ENCODE measurements at places on chromosomes 4 and X. TPM values are rescaled to one million over a fixed set of nuclear protein-coding genes. Genes with fewer than 3 reads are reported as not detected.

DNA sequence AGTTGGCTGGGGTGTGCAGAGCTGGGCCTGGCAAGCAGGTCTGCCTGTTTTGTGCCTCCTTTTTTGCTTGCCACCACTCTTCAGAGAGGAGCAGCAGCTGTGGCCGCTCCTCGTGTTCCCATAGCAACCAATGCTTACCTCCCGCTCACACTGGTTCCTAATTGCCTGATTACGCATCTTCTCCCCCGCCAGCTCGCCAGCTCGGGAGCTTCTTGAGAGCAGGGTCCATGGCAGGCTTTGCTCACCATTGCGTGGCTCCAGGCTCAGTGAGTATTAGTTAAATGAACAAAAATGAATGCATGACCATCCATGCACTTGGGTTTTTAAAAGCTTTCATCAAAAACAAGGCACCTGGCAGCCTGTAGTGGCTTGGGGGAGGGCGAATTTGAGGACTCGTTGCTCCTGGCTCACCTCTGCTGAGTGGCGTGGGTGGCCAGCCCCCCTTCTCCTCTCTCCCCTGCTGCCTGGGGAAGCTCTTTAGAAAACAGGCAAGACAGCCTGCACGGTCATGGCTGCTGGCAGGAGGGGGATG, 14.2 kb upstream of the PJA1 start:
- DNase-seq = no peak

GRCh38 chr4:37604461-37604860, 81.7 kb downstream of the RELL1 start:
- no peak for DNase-seq

GRCh38 chr4:183499801-183500200, 5.1 kb upstream of the ING2 start:
- no peak for DNase-seq

- no peak for DNase-seq
Measured at GRCh38 chr4:148152868-148153625, 289.2 kb downstream of the NR3C2 start.

DNA sequence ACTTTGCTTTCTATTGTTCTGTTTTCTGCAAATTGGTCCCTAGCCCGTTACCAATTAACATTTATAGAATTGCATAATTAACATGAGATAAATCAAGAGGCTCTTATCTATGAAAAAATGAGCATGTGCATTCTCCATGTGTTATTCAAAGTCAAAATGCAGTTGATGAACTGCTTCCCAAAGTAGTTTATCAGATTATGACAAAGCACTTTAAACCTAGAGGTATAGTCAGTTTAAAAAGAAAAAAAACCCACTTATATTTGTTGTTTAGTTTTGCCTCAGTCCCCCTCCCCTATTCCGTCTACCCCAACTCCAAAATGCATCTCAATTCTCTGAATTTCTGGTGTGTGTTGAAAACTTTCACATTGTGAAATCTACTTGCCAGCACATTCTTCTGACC, 119.5 kb downstream of the ATXN3L start:
- no peak for DNase-seq

GRCh38 chr4:5340991-5341451, 289.7 kb downstream of the STK32B start:
- no peak for DNase-seq

DNA sequence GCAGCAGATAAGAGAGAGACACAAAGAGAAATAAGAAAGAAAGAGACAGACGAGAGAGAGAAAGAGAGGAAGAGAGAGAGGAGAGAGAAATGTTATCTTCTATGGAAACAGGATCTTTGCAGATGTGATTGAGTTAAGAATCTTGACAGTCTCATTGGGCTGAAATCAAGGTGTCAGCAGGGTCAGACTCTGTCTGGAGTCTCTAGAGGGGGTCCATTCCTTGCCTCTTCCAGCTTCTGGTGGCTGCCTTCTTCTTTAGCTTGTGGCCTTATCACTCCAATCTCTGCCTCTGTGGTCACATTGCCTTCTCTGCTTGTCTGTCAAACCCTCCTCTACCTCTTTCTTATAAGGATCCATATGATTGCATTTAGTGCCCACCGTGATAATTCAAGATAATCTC, 21.8 kb upstream of the GRPR start:
- DNase-seq = no peak

DNA sequence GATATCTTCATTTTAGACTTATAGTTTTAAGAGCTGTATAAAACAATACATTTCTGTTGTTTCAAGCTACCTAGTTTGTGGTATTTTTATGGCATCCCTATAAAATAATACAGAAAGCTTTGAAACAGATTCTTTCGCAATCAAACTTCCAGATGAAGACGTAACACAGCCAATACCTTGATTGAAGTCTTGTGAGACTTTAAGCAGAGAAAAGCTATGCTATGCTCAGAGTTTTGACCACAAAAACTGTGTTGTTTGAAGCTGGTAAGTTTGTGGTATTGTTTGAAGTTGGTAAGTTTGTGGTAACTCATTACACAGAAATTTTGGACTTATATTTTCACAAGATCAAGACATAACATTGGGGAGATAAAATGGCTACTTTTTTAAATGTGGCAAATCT, 201.8 kb upstream of the UGT8 start:
- DNase-seq = no peak

- DNase-seq = no peak
Measured at GRCh38 chr4:54333657-54334056, 104.6 kb downstream of the PDGFRA start.

- no peak for DNase-seq
Measured at GRCh38 chr4:41455206-41455605, 82.8 kb upstream of the LIMCH1 start.

DNA sequence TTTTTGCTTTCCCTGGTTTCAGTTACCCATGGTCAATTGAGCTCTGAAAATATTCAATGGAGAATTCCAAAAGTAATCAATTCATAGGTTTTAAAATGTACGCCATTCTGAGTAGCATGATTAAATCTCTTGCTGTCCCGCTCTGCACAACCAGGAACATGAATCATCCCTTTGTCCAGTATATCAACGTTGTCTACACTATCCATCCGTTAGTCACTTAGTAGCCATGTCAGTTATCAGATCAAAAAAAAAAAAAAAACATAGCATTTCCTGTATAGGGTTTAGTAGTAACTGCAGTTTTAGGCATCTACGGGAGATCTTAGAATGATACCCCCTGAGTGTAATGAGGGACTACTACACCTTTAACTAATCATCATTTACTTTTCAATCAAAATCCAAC, 15.1 kb downstream of the LAMP2 start:
- DNase-seq = no peak

DNA sequence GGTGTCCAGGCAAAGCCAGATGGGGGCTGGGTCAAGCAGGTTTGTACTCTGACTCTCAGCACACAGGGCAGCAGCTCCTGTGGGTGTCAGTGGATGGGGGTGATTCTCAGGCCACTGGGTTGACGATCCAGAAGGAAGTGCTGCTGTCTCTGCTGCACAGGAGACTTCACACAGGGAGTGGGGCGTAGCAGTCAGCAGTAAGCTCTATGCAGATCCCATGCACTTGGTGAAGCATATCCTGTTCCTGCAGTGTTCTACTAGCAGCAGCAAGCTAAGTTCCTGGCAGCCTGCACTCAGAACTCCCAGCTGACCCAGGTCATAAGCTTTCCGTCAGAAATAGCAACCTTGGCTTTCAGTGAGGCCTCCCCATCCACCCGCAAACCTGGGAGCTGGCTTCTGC, 117.6 kb upstream of the NDST3 start:
- no peak for DNase-seq

- no peak for DNase-seq
Measured at GRCh38 chr4:157803421-157803820, 369.4 kb downstream of the GASK1B start.

DNA sequence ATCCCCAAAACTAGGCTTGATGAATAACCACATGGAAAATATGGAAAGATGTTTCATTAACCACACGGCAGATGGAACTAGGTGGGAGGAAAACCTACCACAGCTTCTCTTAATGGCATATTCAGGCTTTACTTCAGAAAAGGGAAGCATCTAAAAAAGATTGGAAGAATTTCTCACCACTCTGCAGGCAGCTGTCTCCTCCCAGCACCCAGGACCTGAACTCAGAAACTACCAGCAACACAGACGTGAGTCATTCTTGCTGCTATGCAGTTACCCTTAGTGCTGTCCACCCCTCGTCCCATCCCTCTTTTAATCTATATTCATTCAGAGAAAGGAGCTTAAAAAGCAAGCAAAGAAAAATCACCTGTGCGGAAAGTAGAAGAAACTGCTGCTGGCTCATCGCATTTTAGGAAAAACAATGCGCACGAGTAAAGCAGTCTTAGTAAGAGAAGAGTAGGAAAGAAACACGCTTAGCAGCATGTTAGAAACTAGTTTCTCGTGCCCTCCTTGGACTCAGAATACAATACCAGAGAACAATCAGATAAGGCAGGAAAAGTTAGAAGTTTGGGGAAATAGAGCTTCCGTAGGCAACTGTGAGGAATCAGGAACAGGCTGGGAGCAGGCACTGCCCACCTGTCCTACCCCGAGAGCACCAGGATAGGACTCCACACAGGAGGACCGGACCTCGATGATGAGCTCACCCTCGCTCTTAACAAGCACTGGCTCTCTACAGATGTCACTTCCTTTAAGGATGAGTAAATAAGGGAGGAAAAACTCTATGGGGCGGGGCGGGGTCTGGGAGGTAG, 48.1 kb upstream of the ENPP6 start:
- DNase-seq = no peak

- DNase-seq = no peak
Measured at GRCh38 chrX:43976205-43976604, 3.0 kb upstream of the NDP start.

- no peak for DNase-seq
Measured at GRCh38 chr4:83252782-83253405, 31.7 kb downstream of the COQ2 start.

DNA sequence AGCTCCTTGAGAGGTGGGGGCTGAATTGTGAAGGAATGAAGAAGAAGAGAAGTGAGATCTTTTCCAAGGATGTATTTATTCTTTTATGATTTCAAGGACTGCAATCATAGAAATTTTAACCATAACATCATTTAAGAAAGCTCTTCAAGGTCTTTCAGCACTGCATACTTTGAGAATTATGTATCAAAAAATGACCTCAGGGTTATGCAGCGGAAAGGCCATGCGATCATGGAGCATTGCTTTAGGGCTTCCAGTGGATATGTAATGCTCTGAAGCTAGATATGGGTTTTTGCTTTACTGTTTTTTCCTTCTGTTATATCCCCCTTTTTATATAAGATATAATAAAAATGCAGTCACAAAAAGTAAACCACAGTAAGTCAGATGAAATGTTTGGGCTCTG, 38.7 kb downstream of the SGMS2 start:
- DNase-seq = no peak

GRCh38 chrX:7503251-7503650, 339.7 kb upstream of the VCX start:
- DNase-seq = no peak

- no peak for DNase-seq
Measured at GRCh38 chr4:53061091-53061850, 199.2 kb downstream of the RASL11B start.

DNA sequence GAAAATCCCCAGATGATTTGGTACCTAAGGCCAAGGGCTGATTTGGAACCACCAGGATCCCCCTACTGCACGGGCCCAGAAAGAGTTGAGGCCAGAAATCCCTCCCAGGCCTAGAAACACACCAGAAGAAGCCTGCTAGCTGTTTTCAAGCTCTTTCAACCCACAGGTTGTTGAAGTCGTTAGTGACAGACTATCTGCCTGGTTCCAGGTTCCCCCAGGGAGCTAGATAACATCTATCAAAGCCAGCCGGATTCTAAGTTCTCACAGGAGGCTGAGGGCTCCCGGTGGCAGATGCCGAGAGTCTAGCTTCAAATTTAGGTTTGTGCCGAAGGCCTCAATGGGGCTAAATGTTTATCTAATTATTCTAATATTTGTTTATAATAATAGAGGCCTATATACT, 132.0 kb upstream of the ATP6AP2 start:
- no peak for DNase-seq

DNA sequence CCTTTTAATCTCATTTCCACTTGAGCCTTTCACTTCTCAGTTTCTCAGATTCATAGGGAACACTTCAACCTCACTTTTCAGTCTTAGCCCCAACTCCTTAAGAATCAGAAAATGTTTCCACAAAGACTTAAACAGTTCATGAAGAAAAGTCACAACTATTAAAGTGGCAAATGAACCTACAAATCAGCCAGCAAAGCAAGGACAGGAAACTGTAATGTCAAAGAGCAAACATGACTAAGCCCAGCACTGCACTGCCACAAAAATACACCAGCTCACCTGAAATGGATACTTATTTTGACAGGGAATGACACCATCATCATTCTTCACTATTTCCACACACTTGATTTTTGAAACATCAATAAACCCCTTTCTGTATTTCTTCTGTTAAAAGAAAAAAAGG, 41.8 kb upstream of the TXK start:
- no peak for DNase-seq

- DNase-seq = no peak
Measured at GRCh38 chr4:139126898-139127297, 50.1 kb downstream of the ELF2 start.

DNA sequence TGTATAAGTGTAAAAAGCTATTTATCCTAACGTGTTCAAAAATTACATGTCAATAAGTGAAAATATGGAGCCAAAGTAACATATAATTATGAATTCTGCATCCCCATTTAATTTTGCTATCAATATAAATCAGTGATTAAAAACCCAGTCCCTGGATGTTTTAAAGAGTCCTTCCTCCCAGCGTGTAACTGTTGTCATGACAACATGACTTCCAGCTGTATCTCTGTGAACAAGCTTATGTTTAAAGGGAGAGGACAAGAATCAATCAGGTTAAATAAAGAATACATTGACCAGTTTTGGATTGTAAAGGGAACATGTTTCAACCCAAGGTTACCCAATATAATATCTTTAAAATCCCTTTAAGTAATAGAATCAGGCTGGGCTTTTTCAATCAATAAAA, 219.7 kb downstream of the NSUN7 start:
- DNase-seq = no peak

GRCh38 chr4:8540072-8540471, 40.1 kb upstream of the GPR78 start:
- no peak for DNase-seq

- peak; percentile 40 for DNase-seq
Measured at GRCh38 chrX:1221296-1221845, 8.9 kb upstream of the CRLF2 start.

Gene CENPVL2
- not detected for total RNA-seq

Gene F8A1
- total RNA-seq = 8.5 TPM

Gene S100P
- not detected for total RNA-seq

Gene DCLK2
- total RNA-seq = 3.4 TPM

Gene PLAC8
- total RNA-seq = 7.9 TPM

Gene GLRA2
- total RNA-seq = not detected

Gene AMTN
- total RNA-seq = not detected

Gene SERPINA7
- total RNA-seq = not detected

Gene MAP7D2
- total RNA-seq = 2.2 TPM

Gene ZCCHC12
- total RNA-seq = not detected

Gene CNOT6L
- 22.4 TPM for total RNA-seq

Gene SPP1
- total RNA-seq = 32.8 TPM

Gene TMSB15B
- total RNA-seq = 5.6 TPM

Gene HUWE1
- 99.7 TPM for total RNA-seq
